CD4-positive, alpha-beta T cell (primary cell): ENCODE measurements at places on chromosomes 4 and X.

GRCh38 chr4:176274441-176274840 is 5.4 kb upstream of the ASB5 start:
- no peak for DNase-seq

DNA sequence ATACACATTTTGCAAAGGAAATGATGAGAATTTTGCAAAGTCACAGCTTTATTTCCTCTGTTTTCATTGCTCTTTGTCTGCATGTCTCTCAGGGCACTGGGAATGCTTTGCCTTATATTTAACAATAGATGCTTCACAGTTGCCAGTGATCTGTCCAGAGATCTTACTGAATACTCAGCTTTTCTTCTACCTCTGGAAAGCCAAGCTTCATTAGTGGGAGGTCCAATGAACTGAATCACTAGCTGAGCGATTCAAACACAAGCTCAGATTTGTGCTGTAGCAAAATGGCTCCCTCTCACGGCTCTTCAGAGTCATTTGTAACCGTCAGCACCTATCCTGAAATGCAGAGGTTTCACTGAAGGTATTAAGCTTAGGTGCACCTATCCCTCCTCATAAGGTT is 138.9 kb downstream of the DCLK2 start:
- no peak for DNase-seq

DNA sequence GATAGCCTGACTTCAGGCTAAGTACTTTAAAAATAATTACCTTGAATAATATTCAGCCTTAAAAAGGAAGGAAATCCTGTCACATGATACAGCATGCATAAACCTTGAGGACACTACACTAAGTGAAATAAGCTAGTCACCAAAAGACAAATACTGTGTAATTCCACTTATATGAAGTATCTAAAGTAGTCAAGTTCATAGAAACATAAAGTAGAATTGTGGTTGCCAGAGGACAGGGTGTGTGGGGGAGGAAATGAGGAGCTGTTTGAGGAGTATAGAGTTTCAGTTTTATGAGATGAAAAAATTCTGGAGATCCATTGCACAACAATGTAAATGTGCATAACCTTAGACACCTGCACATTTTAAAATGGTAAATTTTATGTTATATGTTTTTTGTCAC is 5.6 kb upstream of the STPG2 start:
- no peak for DNase-seq

DNA sequence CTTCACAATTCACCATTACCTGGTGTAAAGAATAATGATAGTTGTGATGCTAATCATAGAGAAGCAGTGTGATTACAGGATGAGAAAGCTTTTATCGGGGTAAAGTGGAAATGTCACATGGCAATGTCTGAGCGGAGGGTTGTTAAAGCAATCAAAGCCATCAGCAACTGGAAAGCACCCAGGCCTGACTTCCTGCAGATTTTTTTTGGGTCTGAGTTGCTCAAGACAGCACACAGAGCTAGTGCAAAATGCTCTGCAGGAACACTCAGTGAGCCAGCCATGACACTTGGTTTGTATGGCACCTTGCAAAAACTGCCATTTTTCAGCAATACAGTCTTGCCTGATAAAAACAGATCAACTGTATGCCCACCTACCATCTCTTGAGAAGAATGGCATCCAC is 152.9 kb downstream of the COL4A6 start:
- no peak for DNase-seq

DNA sequence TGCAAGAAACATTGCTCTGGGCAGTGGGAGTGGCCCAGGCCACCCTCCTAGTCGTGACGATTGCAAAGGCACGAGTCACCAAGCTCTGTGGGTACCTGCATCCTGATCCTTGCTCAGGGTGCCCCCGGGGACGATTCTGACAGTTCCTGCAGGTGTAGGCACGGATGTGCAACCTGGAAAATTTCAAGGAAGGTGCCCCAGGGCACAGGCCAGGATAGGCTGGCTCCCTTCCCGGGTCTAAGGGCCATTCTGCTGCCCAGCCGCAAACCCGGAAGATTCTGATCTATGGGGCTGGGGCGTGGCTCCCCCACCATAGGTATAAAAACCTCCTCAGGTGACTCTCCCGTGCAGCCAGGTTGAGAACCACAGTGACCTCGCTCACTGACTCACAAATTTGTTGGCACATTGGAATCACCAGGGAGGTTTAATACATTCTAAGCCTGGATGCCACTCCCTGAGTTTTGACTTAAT is 228.5 kb downstream of the PTTG2 start:
- no peak for DNase-seq
